ENCODE measurements at places on chromosomes 16 and 17.

- no peak for DNase-seq
Observed at GRCh38 chr17:32288615-32289014, 23.0 kb downstream of the RHBDL3 start.

DNA sequence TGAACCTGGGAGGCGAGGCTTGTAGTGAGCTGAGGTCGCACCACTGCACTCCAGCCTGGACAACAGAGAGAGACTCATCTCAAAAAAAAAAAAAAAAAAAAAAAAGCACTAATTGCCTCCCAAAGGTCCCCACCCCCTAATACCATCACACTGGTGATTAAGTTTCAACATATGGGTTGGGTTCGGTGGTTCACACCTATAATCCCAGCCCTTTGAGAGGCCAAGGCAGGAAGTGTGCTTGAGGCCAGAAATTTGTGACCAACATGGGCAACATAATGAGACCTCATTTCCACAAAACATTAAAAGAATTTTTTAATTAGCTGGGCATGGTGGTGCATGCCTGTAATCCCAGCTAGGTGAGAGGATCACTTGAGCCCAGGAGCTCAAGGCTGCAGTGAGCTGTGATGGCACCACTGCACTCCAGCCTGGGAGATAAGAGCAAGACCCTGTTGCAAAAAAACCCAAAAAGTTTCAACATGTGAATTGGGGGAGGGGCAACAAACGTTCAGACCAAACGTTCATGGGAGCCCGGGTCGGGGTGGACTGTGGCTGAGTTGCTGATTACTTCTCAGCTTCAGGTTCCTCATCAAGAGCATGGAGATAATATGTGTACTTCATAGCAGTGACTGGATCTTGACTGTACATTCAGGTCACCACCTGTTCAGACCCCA, 62.1 kb upstream of the NOL11 start:
- no peak for DNase-seq

DNA sequence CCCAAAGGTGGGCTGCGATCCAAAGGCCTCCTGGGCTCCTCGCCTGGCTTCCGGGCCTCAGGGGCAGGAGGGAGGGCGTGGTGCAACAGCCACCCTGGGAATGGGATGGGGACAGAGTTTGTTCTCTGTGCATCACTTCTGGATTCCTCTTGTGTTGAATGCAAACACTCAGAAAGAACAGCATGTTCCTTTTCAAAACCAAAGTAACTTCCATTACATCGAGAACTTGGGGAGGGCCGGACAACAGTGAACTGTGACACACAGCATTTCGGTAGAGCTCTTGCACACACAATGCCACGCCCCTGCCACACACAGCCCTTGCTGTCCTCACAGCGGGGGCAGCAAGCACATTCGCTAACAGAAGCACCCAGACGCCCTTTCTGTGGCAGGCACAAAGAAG, 36.1 kb upstream of the FASN start:
- DNase-seq, result peak; percentile 80

DNA sequence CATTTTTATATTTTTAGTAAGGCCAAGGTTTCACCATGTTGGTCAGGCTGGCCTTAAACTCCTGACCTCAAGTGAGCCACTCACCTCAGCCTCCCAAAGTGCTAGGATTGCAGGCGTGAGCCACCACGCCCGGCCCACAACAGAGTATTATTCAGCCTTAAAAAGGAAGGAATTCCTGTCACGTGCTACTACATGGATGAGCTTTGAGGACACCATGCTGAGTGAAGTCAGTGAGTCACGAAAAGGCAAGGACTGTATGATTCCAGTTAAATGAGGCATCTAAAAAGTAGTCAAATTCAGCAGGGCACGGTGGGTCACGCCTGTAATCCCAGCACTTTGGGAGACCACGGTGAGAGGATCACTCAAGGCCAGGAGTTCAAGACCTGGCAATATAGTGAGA, 9.7 kb downstream of the CSF3 start:
- DNase-seq, result no peak

DNA sequence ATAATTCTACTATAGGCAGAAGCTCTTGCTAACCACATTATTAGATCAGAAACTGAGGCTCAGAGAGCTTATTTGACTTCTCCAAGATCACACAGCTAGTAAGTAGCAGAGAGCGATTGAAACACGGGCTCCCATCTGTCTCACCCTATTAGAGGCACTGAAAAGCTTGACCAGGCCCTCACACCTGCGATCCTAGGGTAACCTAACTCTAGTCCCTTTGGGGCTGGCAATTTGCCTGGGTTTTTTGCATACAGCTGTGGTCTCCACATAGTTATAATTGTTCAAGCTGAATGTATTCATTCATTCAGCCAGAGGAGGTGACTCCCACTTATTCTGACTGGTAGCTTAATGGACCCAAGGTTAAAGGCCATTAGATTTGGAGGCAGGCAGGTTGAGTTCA, 121.2 kb downstream of the ANKFN1 start:
- no peak for DNase-seq

DNA sequence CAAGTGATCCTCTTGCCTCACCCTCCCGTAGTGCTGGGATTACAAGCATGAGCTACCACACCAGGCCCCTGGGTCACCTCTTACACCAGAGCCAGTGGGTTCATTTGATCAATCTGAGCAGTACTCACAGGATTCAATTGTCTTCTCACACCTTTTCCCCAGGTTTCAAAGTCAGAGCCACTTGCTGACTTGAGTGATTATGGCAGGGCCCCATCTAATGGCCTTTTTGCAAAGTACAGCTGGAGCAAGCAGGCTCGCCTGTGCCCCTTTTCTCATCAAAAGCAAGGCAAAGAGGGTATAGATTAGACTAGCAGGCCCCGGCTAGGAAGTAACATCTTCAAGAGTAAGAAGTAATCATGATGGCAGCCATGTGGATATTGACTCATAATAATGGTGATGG, 114.8 kb upstream of the NOL11 start:
- DNase-seq, result peak; percentile 17

DNA sequence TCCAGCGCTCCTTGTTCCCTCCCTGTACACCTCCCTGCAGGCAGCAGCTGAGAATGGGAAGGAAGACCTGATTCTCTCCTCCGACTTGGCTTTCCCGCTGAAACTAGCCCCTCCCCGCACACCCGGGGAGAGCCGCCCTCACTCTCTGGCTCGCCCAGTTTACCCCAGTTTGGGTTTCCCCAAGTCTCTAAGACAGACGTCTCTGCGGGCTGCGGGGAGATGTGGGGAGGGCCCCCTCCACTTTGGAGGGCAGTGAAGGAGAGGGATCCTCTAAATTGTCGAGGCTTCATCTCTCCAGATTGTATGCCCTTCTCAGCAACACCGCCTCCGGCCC, 797 bp downstream of the GRB7 start:
- DNase-seq, result no peak
